ENCODE measurements at places on chromosomes 11 and 22.

DNA sequence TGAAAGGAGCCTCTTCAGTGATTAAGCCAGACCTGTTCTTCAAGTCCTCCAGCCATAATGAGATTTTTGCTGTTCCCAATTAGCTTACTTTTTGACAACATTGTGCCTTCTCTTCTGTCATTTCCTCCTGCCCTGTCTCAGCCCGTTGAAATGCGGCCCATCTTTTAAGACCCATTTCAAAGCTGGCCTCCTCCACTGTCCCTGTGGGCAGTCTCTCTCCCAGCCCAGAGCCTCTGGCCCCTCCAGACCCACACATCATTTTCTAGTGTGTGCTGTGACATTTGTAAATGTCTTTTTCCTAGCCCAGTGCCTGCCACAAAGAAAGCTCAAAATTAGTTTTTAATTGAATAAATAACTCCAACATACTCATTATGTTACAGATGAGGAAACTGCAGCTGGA, 70.9 kb downstream of the BUD13 start:
- DNase-seq: no peak

DNA sequence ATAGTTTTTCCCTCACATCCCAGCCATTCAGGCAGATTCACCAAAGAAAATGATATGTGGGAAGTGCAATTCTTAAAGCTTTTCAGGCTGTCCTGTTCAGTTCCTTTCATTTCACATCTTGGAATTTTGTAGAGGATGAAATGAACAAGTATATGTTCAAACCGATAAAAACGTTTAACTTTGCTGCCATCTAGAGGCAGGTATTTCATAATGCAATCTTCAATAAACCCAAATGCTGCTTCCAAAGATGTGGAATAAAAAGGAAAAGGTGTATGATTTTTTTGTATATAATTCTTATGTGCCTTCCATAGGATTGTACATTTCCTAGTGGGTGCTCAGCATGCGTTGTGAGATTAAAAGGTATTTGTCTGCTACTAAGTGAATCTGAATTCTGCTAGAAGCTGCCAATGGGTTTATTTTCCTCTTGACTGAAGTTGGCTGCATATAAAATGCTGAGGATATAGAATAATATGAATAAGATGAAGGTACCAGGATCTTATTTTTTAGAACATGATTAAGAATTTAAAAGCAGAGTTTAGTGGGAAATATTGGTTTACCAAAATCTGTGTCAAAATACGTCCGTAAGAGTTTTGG, 199.3 kb downstream of the PGR start:
- DNase-seq: peak; percentile 77

DNA sequence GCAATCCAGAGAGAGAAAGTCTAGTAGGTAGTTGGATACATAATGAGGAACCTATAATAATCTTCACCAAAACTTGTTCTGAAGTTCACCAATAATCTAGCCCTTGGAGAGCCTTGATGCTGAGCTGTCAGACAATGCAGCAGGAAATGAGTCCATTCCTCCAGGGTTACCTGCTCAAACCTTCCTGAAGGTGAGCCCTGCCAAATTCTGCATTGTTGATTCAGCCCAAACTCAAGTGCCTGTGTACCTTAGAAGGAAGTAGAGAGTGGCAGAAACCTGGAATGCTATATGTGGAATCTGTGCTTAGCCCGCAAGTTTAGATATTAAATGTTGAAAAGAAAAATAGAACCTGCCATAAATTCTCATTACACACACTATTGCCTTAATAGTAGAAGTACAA, 77.4 kb upstream of the SPON1 start:
- DNase-seq: no peak

DNA sequence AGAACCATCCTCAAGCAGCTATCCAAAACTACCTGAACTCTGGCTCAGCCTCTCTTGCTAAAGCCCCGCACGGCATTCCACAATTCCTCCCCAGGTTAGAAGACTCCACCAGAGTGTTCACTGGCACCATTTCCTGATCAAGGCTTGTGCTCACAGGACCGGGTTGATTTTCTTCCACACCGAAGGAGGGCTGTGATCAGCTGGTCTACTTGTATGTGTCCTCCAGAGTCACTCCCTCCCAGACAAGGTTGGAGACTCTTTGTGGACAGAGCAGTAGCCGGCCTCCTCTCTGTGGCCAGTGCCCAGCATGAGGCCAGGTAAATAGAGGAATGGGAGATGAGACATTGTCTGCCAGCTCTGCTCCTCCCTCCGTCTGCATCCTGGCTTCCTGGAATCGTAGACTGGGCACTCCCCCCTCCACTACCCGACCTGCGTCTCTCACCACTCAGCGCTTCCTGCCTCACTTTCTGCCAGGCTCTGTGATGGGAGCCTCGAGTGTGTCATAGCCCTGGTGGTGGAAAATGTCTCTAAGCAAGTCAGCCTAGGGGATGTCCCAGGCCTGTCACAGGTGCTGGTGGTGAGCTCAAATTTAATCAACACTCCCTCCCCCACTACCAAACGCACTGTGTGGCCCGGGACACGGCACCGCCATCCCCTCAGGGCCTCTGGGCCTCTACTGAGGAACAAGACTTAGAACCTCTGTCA, 12.5 kb upstream of the TMPRSS6 start:
- DNase-seq: peak; percentile 28

DNA sequence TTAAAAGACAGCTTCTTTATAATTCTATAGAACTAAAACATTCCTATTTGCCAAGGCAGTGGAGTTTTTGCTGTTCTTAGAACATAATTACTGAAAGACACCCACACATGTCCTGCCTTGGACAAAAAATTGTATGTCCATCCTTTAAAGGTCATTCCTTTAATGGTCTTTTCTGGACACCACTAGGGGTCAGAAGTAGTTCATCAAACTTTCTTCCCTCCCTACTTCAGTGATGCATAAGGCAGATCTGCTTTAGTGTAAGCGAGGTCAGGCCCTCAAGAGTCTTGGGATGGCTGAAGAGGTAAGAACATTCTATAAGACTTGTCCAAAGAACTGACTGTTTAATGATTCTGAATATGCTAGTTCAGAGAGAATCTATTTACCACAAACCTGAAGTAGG, 4.3 kb upstream of the OR51V1 start:
- DNase-seq: peak; percentile 45

- no peak for DNase-seq
Observed at GRCh38 chr22:22449819-22450218, 58.7 kb downstream of the ZNF280B start.

- no peak for DNase-seq
Observed at GRCh38 chr22:42821386-42821785, 35.7 kb downstream of the ARFGAP3 start.

- DNase-seq: peak; percentile 23
Observed at GRCh38 chr11:115255006-115255762, 249.0 kb downstream of the CADM1 start.

DNA sequence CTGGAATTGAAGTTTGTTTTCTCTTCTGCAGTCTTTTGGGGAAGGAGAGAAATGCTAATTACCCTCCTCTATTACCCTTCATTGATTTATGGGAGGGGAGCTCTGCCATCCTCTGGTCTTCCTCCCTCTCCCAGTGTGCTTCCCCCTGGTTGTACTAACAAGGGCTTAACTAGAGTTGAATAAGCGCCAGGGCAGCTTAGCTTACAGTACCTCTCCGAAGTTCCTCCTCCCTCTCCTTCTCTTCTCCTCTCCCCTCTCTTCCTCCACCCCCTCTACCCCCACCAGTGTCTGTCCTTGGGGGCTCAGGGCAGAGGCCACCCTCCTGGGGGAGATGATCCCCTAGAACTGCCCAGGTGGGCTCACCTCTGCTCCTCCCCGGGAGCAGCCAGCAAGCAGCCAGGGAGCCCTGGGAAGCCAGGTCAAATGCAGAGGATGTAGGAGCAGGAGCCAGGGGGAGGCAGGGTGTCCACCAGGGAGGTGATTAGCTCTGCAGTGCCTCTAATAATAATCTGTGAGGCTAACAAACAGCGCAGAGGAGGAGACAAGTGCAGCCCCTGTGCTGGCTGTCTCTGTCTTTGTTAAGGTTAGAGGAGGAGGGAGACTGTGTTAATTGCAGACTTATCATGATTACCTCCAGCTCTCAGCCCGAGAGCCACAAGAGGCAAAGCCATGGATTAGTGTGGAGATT, 191.6 kb upstream of the CADM1 start:
- DNase-seq: no peak

DNA sequence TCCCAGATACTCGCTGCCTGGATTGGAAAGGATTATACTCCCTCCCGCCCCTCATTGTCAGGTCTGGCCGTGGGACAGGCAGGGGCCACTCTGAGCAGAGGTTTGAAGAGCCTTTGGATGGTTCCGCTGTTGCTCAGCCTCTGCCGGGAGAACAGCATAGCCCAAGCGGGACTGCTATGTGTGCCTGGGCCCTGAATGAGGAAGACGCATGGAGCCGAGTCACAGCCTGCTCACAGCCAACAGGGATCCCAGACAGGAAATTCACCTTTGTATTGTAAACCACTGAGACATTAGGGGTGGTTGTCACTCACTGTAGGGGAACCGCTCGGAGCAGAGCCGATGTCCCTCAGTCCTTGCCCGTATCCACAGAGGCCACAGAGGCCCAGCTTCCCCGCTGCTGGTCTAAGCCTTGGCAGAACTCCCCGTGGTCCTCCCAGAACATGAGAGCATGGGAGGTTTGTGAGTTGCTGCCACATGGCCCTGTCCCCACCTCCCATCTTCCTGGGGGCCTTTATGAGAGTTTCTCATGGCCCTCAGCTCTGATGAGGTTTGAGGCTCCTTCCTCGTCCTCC, 10.7 kb upstream of the FAM118A start:
- DNase-seq: no peak

DNA sequence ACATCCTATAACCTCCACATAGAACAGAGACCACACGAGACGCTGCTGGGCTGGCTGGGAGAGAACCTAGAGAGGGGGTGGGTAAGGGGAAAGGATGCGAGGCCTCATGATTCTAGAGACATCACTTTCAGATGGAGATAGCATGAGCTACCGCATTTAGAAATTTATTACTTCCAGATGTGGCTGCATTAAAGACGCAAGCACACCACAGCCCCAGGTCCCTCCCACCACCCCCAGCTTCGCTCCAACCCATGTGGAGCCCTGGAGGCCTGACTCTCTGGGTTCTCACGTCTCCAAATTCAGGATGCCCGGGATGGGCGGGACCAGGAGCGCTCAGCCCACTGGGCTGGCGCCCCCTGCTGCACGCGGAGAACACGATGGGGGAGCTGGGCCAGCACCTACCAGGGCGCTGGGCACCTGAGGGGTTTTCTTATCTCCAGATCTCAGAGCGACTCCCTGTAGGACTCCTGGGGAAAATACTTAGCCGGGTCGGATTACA, 13.6 kb downstream of the MRPL21 start:
- DNase-seq: peak; percentile 99

- no peak for DNase-seq
Observed at GRCh38 chr11:47887910-47888569, 39.9 kb upstream of the NUP160 start.

- DNase-seq: peak; percentile 86
Observed at GRCh38 chr11:116193321-116194131, 579.3 kb downstream of the BUD13 start.

DNA sequence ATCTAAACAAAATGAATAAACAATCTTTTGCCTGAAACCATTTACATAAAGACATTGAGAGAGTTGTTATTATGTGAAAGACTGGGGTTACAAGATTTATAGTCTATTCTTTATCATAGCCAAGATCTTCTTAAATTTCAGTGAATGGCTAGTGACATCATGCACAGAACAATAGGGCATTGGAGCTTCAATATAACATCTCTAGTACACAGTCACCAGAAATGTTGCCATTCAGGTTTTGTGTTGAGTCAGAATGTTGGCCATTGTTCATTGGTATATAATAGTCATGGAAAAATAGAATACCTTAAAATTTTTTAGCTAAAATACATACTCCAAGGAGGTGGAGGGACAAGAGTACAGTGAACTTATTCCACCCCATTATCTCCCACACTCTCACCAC, 44.3 kb downstream of the SLC5A12 start:
- no peak for DNase-seq

- DNase-seq: no peak
Observed at GRCh38 chr11:48101958-48102357, 114.7 kb upstream of the OR4B1 start.

DNA sequence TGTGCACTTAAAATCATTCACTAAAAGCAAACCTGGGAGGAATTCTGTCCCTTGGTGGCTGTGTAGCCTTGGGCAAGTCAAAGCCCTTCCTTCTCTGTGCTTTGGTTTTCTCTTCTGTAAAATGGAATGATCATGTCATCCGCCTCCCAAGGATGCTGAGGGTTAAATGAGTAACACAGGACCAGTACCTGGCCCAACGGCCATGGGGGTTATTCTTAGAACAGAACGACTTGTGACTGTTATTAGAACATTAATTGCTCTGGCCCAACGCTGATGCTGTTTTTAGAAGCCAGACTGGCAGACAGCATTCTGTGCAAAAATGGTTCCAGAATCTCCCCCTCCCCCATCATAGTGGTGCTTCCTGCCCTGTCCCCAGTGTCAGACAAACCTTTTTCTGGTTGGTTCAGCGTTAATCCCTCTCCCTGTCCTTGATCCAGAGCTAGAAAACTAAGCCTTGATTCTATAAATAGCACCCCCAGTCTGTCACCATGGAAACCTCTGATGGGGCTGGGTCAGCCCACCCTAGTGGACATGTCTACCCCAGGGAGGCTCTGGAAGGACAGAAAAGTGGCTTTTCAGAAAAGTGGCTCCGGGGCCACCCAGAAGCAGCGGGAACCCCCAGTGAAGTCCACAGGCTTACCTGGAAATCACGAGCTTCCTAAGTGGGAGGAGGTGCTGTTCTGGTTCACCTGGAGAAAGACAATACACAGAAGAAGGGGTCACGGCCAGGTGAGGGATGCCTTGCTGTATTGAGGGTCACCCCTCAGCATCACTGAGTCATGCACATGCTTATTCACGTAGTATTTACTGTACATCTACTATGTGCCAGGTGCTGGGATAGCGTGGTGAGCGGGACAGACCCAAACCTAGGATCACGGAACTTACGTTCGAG, 15.5 kb upstream of the TFIP11 start:
- DNase-seq: no peak

- peak; percentile 4 for DNase-seq
Observed at GRCh38 chr22:44870021-44870420, 117.6 kb downstream of the ARHGAP8 start.

DNA sequence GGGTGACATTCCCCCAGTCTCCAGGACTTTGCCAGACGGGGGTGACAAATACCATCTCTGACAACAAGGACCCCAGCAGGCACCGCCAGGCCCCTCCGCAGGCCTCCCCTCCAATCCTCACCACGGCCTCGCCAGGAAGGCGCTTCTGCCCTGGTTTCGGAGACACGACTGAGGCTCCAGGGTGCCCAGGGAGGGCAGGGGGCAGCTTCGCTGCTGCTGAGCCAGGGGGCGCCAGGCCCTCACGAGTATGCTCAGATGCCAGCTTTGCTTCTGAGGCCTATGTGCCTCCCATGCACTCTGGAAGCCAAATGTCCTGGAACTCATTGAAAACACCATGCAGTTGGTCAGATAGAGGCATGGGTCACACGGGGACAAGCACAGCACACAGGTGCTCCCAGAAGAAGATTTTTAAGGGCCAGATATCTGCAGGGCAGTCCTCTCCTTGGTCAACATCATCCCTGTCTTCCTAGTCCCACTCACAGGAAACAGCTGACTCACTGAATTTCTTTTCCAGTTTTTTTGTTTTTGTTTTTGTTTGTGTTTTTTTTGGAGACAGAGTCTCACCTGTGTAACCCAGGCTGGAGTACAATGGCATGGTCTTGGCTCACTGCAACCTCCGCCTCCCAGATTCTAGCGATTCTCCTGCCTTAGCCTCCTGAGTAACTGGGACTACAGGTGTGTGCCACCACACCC, 19.9 kb downstream of the BID start:
- DNase-seq: no peak

- DNase-seq: no peak
Observed at GRCh38 chr11:35802672-35803071, 140.1 kb downstream of the TRIM44 start.

GRCh38 chr11:65575568-65576231, at the start of gene EHBP1L1:
TSS of gene EHBP1L1 (plus strand) at chr11:65576053. CDS start at chr11:65576303, 250 bp downstream.
- DNase-seq: peak; percentile 51

Measured in fibroblast of skin of scalp (primary cell).